Progenitor cell of endocrine pancreas (in vitro differentiated cells): ENCODE measurements at places on chromosomes 13 and 19.
A peak's percentile ranks its signal among the peaks of the same experiment; 100 is the strongest.

- DNase-seq, result peak; percentile 63
Measured at GRCh38 chr13:26872525-26873385, 112.2 kb upstream of the GPR12 start.

DNA sequence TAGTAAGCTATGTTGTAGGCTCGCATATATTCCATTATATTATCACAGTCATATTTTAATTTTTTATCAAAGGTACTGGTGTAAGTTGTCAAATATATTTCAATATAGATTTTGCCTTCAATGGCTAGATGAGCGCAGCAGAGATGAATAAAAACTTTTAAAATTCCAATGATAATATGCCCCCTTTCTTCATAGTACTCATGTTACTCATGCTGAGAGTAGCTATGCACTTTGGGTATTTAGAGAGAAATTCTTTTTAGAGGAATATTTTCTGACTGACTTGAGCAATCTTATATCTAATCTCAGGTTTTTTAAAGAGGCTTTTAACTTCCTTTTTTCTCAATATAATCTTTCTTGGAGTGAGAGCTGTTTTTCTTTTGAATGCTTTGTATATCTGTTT lies 11.4 kb downstream of the ZNF254 start:
- DNase-seq, result no peak

- DNase-seq, result no peak
Measured at GRCh38 chr19:19595171-19595701, 23.3 kb downstream of the PBX4 start.

- DNase-seq, result no peak
Measured at GRCh38 chr13:27290715-27291114, 20.1 kb downstream of the RASL11A start.

GRCh38 chr13:23778002-23778652 lies 111.1 kb downstream of the MIPEP start:
- DNase-seq, result no peak

DNA sequence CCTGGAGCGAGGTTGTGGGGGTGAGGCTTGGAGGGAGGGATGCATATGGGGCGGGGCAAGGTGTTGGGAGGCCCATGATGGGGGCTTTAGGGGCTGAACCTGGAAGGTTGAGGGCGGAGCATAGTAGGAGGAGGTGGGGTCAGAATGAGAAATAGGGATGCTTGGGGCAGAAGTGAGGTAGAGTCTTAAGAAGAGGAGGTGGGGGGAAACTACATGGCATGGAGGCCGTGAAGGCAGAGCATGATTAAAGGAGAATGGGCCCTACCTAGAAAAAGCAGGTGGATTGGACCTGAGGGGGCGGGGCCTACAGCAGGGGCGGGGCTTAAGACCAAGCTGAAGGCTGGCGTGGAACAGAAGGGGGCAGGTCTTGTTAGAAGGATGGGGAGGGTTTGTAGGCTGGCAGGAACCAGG lies 799 bp downstream of the NR1H2 start:
- no peak for DNase-seq

GRCh38 chr13:98541191-98541590 lies 35.7 kb downstream of the STK24 start:
- no peak for DNase-seq

- DNase-seq, result no peak
Measured at GRCh38 chr19:16397791-16398529, 73.3 kb downstream of the KLF2 start.

GRCh38 chr13:40528881-40529280 lies 137.6 kb downstream of the FOXO1 start:
- DNase-seq, result no peak

- DNase-seq, result no peak
Measured at GRCh38 chr19:48961673-48962028, 3.5 kb upstream of the FTL start.

- no peak for DNase-seq
Measured at GRCh38 chr13:76872675-76873074, 13.5 kb downstream of the KCTD12 start.

DNA sequence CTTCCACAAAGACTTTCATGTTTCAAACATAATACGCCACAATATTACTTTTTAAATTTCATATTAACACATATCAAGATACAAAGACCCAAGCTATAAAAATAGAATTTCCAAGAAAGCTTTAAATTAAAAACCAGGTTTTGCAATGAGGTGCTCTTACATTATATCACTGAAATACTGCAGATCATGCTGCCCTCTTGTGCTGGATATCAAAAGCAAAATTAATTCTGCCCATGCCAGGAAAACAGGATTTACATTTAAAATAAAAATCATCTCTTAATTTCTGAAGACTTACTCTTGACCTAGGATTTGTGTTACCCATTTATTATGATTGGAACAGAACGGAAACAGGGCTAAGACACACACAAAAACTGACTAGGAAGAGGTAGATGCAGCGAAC lies 145.0 kb downstream of the ABCC4 start:
- DNase-seq, result no peak

DNA sequence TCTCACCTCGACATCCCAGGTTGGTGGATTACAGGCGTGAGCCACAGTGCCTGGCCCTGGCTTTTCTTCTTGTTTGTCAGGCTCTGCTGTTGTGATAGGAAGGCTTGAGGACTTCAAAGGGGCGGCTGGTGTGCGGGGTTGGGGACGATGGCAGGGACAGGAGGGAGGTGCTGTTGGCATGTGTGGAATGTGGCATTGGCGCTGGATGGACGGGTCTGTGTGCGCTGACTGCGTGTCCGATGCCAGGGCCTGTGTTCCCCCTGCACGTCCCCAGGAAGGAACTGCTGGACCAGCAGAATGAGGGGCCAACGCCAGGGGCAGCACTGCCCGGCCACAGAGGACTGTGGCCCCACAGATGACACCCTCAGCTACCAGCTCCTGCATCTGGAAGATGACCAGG lies 12.7 kb upstream of the PTBP1 start:
- no peak for DNase-seq

- DNase-seq, result no peak
Measured at GRCh38 chr19:58356766-58357480, 3.6 kb upstream of the A1BG start.

DNA sequence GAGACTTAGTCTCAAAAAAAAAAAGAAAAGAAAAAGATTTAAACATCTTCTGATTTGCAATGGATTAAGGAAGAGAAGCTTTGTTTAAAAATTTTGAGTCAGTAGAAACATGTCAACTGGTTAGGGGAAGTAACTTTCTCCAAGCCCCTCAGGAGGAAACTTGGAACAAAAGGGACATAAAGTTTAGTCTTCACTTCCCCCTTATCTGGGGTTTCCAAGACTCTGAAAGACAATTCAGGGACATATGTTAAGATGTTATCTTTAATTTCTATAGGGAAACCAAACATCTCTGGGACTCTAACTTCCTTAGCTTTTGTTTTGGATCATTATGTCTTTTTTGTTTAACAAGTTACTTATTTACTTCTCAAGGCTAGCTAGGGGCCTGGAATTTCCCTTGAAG lies 20.1 kb upstream of the MRI1 start:
- DNase-seq, result no peak

GRCh38 chr19:22606212-22606553 lies 27.9 kb upstream of the ZNF492 start:
- DNase-seq, result no peak

GRCh38 chr13:36163809-36164308 lies 32.7 kb upstream of the DCLK1 start:
- no peak for DNase-seq

DNA sequence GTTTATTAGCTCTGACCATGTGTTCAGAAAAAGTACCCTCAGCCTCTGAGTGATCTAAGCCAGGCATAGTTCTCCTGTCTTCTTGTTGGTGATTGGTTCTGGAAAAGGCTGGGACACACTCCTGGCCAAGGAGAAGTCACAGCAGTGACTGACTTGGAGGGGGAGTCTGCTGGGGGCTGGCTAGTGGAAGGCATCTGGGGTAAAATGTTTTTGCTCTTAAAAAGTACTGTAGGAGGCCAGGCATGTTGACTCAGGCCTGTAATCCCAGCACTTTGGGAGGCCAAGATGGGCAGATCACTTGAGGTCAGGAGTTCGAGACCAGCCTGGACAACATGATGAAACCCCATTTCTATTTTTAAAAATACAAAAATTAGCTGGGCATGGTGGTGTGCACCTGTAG lies 21.7 kb downstream of the FAM187B start:
- DNase-seq, result no peak

DNA sequence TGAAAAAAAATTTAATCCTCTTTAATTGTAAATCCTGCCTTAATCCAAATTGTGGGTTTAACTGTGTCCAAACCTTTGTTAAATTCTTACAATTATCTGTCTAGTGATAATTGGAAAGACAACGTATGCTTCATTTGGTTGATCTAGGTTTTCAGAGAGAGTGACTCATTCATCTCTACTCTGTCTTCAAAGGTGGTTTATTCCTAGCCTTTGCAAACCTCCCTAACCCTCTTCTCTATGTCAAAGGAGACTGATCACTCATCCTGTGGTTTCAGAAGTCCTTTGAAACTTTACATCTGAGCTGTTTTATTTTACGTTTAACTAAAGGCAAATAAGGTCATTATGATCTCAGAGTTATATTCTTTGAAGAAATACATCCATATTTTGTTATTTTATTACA lies 8.8 kb upstream of the OXGR1 start:
- no peak for DNase-seq

DNA sequence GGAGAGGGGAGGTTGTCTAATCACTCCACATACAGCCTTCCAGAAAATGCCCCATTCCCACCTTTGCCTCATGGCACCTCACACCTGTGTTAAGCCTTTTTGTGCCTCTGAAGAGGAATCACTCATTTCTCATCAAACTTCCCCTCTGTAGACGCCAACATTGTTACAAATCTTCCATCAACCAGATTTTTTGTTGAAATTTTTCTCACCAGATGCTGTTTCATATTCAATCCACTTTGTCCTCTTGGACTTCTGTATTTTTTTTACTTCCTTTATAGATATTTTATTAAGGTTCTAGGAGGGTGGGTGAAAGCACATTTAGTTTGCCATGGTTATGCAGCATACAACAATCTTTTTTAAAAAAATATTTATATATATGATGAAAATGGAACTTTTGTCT lies 74.0 kb downstream of the RUBCNL start:
- no peak for DNase-seq

DNA sequence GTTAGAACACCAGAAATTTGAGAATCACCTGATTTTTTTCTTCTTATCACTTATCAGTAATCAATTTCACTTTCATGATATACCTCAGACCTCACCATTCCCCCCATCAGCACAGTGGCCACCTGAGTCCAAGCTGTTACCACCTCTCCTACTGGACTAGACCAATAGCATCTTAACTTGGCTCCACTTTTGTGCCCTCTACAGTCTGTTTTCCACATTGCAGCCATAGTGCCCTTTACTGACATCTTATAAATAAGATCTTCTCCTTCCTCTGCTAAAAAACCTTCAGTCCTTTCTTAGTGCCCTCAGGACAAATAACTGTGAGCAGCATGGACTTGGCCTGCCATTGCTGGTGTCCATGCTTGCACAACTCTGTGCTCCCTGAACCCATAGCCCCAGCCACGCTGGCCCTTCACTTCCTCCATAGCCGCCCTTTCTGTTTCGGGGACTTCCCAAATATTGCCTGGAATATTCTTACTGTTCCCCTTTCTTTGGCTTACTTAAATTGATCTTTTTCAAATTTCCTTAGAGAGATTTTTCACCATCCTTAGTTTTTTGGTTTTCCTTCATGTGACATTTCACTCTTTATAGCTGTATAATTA lies 380.8 kb downstream of the LMO7 start:
- DNase-seq, result no peak

DNA sequence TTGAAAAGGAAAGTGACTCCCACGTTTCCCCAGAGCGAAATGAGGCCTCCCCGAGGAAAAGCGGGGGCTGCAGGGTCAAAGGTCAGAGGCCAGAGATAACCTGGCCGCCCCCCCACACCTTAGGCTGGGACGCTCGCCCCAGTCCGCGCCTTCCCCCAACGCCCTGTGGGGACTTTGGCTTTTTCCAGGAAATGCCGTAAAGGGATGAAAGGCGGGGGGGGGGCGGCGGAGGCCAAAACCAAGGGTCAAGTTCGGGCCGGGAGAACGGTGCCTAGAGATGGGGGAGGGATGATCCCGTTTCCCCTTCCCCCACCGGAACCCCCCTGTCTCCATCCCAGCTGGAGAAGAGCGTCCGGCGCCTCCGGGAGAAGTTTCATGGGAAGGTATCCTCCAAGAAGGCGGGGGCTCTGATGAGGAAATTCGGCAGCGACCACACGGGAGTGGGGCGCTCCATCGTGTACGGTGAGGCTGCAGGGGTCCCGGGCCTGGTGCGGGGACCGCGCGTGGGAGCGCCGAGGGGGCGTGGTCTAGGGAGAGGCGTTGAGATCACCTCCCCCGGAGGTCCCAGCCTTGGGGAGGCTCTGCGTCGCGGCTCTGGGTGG lies 575 bp downstream of the SHFL start:
- DNase-seq, result no peak

GRCh38 chr19:13428352-13428751 lies 77.9 kb downstream of the CACNA1A start:
- DNase-seq, result no peak

GRCh38 chr13:19657872-19658591 lies 24.6 kb downstream of the MPHOSPH8 start:
- DNase-seq, result no peak

DNA sequence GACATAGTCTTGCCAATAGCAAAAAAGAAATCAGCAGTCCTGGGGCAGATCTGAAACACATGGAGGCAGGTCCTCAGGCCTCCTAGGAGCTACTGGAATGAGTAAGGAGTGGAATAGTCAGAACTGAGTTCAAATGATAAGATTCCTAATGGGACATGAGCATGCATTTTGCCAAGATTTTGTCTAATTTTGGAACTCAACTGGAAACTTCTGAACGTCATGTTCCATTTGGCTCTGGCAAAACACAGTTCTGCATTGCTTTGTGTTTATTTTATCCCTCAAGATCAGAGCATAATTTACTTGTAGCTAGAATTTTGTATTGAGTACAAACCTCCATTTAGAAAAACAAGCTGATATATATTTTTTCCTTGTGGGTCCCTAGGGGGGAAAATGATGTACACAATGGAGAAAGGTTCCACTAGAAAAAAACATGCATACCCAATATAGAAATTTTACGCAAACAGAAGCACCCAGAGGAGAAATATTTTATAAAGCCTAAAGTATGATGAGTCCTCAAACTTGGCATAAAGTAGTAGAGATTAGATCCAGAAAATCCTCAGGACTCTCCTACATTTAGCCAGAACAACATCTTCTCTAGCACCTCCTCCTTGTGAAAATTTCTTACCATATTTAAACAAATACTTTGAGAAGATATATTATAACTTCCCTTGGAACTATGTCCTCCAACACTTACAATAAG lies 149.0 kb upstream of the SERP2 start:
- DNase-seq, result no peak

DNA sequence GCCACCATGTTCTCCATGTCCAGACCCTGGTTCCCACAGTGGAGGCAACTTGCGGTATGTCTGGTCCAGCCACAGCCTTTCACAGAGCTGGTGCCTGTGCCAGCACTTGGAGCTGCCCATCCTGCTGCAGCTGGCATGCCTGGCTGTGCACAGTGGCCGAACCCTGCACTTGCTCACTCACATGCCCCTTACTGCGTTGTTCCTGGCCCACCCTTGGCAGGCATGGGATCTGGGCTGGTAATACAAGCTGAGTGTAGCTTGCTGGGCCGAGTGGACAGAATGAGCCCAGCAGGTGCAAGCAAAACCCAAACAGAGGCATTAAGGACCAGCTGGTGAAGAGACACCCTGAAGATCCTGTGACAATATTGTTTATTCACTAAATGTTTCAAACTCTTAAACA lies 583.9 kb upstream of the SLITRK6 start:
- DNase-seq, result no peak

- DNase-seq, result no peak
Measured at GRCh38 chr13:47718556-47718955, 282.5 kb downstream of the SUCLA2 start.

GRCh38 chr19:42185277-42185676 lies 32.2 kb downstream of the DEDD2 start:
- DNase-seq, result no peak

GRCh38 chr13:39461685-39462266 lies 141.2 kb downstream of the LHFPL6 start:
- DNase-seq, result no peak
